Smooth muscle cell of trachea (primary cell): ENCODE measurements at places on chromosomes 6 and 20. TPM values are rescaled to one million over a fixed set of nuclear protein-coding genes. Genes with fewer than 3 reads are reported as not detected.

Gene PRND
- total RNA-seq = not detected in 2 replicates

Gene SRC
- total RNA-seq = 20.2 and 33.6 TPM in 2 replicates

Gene MYBL2
- 0.66 and 7.0 TPM in 2 replicates for total RNA-seq

Gene COL9A1
- not detected in 2 replicates for total RNA-seq

Gene NEDD9
- total RNA-seq = 0.66 and 0.73 TPM in 2 replicates

Gene L3MBTL3
- total RNA-seq = 5.2 and 5.8 TPM in 2 replicates

Gene PSORS1C2
- total RNA-seq = not detected in 2 replicates

Gene C20orf202
- total RNA-seq = under 0.01 TPM in 2 replicates

Gene ZNF334
- total RNA-seq = 1.6 and 2.5 TPM in 2 replicates

Gene ANKRD66
- not detected in 2 replicates for total RNA-seq

Gene PRSS16
- total RNA-seq = not detected in 2 replicates

Gene OLIG3
- 0.17 TPM in 1 of 2 replicates, not detected in the other for total RNA-seq

Gene LAMA4
- 577 and 652 TPM in 2 replicates for total RNA-seq

Gene LGSN
- under 0.01 TPM in 1 of 2 replicates, not detected in the other for total RNA-seq

Gene DEF6
- total RNA-seq = 0.50 and 0.87 TPM in 2 replicates
